ENCODE measurements at places on chromosomes 12 and 14.

DNA sequence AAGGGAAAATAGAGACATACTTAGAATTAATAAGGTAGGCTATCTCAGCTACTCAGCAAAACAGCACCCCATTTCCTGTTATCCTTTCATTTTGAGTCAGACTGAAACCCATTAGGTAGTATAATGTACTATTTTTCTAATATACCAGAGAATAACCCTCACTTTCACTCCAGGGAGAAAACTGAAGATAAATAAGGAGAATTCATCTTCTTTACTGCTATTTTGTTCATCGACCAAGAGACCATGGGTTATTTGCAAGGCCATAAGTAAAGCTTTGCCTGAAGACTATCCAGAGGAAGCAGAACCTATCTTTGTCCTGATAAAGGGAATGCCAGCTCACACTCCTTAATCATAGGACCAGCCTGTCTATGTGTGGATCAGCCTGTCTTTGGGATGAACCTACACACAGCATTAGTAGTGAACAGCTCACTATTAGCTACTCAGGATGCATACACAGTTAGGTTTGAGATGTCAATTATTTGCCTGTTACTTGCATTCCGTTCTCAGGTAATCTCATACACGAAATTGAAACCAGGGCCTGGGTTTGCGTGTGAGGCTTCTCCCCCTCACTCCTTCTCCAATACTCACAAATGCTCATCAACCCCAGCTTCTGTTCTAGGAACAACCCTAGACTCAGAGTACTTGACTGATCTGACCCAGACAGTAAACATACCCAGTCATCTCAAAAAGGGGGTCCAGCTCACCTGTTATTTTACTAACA lies 124.4 kb downstream of the DAD1 start:
- no peak for DNase-seq

DNA sequence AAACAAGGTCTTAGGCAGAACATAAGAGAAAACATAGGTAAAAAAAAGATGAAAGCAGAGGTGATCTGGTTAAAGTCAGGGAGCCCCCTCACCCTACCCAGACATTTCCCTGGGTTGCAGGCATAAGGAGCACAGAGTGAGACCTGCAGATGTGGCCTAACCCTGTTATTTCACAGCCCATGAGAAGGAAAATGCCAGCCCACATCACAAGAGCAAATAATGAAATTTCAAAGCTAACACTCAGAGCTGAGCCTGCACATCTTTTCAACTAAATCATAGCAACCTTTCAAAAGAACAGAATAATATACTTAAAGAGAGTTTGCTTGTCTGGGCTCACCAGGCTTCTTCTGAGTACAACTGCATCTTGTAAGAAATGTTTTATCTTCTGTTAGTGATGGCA lies 295.4 kb downstream of the RPAP3 start:
- no peak for DNase-seq

DNA sequence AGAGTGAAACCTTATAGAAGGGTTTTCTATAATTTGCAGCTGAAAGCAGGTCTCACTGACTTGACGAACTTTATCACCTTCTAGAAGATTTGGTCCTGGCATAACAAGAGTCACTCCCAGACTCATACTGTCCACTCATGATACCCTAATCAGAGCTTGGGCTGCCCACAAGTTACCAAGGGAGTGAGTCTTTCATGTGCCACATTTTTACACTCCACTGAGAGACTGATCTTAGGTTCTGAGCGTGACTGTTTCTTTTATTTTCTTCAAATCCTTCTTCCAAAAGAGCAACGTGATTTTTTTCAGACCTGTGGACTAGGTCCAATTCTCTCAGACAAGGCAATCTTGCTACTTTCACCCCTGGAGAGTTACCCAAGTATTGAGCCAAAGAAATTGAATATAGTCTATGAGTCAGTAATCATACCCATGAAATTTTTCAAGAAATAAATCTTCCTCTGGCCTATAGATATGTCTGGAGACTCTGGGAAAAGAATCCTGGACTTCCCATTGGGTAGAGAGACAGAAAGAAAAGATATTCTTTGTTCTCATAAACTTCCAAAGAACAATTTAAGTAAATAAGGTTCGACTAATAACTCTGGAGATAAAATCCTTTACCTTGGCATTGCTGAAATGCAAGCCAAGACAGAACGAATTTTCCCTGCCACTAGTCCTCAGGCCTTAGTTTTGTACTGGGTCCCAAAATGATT lies 26.9 kb downstream of the SIX1 start:
- no peak for DNase-seq

GRCh38 chr14:70635971-70636595 lies 5.6 kb upstream of the TTC9 start:
- no peak for DNase-seq

- no peak for DNase-seq
These were observed 54.1 kb downstream of the PLXNC1 start for GRCh38 chr12:94202245-94203180.

DNA sequence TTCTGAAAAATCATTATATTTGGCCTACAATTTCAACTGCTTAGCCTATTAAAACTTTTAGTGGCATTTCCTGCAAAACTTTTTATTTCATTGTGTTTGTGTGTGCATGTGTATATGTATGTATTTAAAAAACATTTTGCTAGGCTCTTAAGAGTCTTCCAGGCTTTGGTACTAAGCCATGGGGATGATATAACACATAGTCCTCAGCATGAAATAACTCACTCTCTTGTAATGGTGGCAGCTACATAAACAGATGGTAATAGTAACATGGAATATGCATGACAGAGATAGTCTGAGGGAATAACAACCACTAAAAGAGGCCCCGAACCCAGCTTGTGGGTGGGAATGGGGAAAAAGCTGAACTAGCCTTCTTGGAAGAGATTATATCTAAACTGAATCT lies 141.4 kb downstream of the TTLL5 start:
- DNase-seq, result no peak

GRCh38 chr12:104877103-104877705 lies 80.9 kb downstream of the SLC41A2 start:
- no peak for DNase-seq

GRCh38 chr14:34983148-34983760 lies 462 bp downstream of the SRP54 start:
- no peak for DNase-seq

- DNase-seq, result peak; percentile 76
These were observed 44.4 kb upstream of the PNMA1 start for GRCh38 chr14:73758392-73759182.

GRCh38 chr12:67193704-67194103 lies 75.5 kb upstream of the CAND1 start:
- no peak for DNase-seq

DNA sequence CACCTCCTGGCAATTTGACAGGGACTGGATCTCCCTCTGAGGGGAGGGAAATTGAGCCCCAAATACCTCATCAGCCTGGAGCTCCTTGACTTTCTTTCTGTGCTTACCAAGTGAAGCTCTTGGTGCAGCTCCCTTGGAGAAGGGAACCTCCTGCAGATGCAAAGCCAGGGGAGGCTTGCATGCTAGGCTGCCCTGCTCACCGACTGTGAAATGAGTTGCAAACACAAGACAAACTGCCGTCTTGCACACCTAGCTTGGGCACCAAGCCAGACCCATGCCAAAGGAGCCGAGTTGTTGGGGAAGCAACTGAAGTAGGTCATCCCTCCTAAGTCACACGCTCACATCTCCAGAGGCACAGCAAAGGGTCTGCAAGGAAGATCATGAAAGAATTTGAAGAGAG lies 95.2 kb downstream of the GTF2A1 start:
- DNase-seq, result no peak

DNA sequence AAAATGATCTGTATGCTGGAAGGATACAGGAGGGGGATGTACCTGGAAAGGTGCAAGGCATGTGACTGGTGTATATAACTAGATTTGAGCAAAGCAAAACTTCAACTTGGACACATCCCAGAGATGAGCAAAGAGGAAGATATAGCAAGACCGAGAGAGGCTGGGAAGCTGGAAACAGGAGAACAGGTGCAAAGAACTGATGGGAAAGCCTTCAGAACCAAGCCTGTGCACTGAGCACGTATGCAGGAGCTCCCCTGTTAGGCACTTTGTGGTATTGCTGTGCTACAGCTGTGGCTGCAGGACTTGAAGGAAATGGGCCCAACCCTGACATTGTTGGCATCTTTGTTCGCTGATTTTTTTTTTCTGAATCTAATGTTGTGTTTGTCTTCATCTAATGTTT lies 120.7 kb upstream of the PWP1 start:
- DNase-seq, result no peak

GRCh38 chr12:66804563-66804974 lies 125.7 kb upstream of the GRIP1 start:
- DNase-seq, result no peak

- DNase-seq, result no peak
These were observed 603.2 kb downstream of the C12orf50 start for GRCh38 chr12:87425942-87426554.

DNA sequence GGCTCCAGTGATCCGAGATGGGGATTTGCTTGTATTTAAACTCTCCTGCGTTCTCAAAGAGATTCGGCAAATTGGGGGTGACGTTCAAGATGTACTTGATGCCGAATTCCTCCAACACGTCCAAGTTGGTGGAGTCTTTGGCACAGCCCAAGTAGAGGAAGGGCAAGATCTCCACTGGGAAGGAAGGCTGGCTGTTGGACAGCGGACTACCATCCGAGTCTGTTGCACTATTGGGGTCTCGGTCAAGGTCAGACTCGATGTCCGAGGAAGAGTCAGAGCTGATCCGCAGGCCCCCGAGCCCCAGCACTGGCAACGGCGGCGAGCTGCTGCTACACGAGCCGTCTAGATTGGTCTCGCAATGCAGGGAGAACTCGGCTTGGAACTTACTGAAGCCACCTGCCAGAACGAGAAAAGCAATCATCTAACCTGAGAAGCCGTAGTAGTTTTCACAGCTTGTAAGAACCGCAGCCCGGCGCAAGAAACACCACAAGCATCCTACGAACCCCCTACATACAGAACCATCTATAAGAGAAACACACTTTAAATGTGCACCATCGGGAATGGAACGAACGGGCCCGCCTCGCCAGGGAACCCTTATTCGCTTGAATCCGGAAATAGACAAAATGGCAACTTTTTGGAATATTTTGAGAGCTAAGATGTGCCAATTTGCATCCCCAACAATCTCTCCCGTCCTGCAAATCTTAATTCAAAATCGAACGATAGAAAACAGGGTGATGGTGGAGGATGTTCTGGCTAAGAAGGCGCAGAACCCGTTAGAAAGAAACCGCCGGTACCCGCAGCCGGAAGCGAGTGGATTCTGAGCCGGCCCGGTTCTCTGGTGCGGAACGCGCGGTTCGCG lies 1.4 kb downstream of the DUSP6 start:
- peak; percentile 41 for DNase-seq

DNA sequence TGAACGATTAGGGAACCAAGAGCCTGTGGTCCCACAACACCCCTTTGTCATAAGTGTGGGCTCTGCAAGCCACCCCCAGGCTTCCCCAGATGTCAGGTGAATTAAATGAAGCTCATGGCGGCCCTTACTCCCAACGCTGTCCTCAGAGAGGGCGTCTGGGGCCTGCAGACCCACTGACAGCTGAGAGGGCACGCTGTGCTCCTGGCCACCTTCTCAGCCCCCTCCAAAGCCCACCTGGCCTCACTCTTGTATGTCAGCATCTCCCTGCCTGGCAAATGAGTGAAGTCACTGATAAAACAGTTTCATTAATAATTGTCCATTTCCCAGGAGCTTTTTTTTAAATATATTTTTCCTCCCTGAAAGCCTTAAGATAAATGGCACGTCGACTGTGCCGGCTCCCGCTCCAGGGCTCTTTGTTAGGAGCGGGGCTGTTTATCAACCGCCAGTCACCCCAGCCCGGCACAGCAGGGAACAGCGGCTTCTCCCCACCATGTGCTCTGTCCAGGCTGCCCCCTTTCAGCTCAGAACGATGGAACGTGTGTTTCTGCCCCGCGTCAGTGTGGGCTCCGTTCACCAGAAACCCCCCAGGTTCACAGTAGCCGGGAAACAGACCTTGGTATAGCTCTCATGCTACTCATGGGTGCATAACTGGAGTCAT lies 94.7 kb upstream of the SFSWAP start:
- no peak for DNase-seq

DNA sequence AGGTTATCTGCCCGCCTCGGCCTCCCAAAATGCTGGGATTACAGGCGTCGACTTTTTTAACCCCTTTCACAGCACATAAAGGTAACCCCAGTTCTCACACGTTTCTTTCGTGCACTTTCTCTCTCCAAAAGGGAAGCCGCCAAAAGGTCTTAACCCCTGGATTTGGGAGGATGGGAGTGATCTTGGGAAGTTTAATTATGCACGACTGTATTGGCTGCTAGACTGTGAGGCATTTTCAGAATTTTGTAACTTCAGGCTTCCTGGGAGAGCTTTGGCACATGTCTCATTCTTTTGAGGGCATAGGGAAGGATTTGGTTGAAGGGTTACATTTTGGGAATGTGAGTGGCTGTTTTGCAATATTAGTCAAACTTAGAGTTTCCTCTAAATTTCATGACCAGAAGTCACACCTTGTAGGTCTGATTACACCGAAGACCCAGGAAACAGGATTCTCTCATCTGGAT lies 1.4 kb upstream of the SMARCC2 start:
- no peak for DNase-seq

DNA sequence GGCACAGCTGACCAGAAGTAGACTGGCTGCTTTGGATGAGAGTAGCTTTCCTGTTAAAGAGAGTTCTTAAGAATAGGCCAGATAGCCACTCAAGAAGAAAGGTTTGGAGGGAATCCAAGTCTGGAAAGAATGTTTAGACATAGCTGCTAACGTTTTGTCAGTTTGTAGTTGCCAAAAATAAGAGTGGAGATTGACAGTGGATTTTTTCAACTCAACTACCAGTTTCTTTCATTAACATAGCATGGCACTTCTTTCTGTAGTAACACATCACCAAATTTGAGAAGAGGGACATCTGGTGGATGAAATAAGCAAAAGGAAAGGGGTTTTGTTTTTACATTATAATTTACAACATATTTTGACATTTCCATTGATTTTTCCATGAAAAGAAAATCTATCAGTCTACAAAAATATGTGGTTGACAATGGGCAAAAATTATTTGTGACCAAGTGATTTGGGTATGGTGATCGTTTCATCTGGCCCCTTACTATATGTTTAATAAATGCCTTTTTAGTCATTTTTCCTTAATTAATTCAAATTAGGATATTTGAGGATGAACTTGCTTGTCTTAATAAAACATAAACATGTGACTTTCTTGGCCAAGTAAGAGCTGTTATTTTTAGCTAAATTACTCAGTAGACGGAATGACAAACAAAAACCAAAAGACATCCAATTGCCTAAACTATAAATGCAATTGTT lies 71.1 kb downstream of the PTPRR start:
- no peak for DNase-seq

DNA sequence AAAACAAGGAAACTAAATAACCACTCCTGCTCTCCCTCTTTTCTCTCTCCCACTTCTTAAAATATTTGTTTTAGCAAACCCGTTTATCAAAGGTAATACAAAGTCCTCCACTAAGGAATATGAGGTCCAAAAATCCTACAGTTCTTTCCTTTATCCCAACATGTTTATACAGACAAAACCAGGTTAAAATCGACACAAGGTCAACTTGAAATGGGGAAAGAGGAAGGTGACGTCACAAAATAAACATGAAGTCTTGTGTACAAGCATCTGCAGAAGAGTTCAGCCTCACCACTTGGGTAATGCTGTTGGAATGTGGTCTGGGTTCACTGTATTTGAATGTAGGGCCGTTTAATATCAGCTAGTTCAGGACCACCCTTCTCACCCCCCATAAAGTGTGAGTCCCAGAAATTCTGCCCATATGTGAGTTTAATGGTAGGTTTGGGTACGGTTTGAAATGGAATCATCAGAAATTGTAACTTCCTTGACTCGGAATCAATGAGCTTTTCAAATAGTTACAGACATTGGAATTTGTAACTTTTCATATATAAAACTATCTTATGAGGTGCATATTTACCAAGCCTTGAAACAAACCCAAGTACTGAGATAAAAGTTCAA lies 120.0 kb upstream of the SLC38A2 start:
- no peak for DNase-seq

- no peak for DNase-seq
These were observed 82.6 kb downstream of the SLCO1A2 start for GRCh38 chr12:21252070-21252469.
